ENCODE measurements at places on chromosomes 4 and X.

DNA sequence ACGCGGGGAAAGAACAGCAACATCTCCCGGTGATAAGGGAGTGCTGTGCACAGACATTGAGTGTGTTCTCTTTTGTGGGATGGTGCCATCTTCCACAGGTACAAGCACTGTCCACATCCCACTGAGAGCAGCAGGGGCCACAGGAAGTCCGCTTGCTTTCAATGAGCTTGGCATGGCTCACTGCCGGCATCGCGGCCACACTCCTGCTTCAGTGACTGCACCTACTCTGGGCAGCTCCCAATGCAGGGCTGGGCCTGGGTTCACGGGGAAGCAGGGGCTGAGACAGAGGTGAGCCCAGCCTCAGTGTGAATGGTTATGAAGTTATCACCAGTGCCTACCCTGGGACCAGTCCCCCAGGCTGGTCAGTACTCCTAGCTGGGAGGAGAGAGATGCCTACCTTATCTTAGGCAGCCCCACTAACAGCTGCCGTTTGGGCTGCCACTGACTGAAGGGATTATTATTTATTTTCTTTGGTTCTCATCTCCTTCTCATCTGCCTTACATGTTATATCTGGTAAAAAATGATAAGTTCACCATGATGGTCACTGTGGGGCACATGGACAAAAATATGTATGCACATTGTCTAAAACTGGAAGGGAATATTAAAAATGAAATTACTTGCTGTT, 99.2 kb downstream of the MGST2 start:
- DNase-seq = no peak

- no peak for DNase-seq
These were observed 695 bp upstream of the PIGA start for GRCh38 chrX:15336023-15336413.

GRCh38 chr4:136438645-136439044, 1093.6 kb downstream of the PCDH18 start:
- DNase-seq = no peak

DNA sequence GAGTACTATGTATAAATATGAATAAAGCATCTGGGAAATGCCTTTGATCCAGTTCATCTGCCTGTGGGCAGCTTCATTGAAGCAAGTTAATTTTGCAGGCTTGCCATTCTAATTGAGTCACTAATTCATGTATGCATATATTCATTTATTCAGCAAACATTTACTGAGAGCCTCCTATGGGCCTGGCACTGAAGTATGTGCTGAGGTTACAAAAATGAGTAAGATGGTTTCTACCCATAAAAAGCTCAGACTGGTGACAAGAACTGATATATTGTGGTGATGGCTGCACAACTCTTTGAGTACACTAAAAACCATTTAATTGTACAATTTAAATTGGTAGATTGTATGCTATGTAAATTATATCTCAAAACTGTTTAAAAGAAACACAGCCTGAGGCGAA, 1.1 kb upstream of the MRPL1 start:
- DNase-seq = peak; percentile 23

GRCh38 chr4:138510053-138510452, 267.9 kb upstream of the SLC7A11 start:
- DNase-seq = no peak

GRCh38 chrX:151973851-151974335, 583 bp downstream of the GABRE start:
- no peak for DNase-seq

DNA sequence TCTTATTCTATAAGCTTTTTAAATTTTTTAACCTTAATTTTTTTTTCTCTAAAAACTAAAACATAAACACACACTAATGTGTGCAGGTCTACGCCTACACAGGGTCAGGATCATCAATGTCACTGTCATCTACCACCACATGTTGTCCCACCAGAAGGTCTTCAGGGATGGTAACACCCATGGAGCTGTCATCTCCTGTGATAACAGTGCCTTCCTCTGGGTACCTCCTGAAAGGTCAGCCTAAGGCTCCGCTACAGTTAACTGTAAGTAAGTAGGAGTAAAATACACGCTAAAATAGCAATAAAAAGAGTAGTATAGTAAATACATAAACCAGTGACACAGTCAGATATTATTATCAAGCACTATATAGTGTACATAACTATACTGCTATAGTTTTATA, 45.9 kb upstream of the GPRIN3 start:
- no peak for DNase-seq

GRCh38 chrX:19372170-19372546, 28.4 kb downstream of the PDHA1 start:
- peak; percentile 36 for DNase-seq

DNA sequence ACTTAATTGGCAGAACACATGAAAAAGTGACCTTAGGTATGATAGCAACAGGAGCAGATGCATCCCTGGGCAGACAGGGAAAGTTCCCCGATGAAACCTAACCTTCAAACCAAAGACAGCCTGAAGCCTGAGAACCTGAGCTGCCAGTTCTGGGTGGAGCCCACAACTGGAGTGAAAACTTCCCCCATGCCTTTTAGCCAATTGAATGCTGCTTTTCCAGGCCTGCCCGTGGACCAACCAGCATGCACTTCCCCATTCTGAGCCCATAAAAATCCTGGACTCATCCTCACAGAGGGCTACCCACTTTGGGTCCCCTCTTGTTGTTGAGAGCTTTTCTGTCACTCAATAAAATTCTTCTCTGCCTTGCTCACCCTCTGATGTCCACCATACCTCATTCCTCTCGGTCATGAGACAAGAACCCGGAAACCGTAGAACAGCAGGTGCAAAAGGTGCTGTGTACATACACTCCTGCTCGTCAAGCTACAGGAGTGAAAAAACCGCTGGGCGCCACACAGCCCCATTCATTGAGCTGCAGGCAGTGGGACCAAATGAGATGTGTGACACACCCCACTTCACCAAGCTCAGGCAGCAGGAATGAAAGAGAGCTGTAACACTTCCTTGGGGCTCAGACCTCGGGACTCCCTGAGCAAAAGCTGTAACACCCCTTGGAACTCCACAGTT, 13.9 kb upstream of the SLC7A11 start:
- no peak for DNase-seq

- DNase-seq = no peak
These were observed 14.8 kb downstream of the ARHGEF6 start for GRCh38 chrX:136765821-136766356.

- no peak for DNase-seq
These were observed 25.3 kb downstream of the SMIM20 start for GRCh38 chr4:25939330-25939729.
